ENCODE measurements at places on chromosomes 5 and 9. TPM values are rescaled to one million over a fixed set of nuclear protein-coding genes. Genes with fewer than 3 reads are reported as not detected.

Gene PCDHGB5
- 14.3 TPM for total RNA-seq

Gene FBN2
- total RNA-seq, result 9.8 TPM

Gene ADAMTS12
- total RNA-seq, result 16.9 TPM

Gene CFAP77
- total RNA-seq, result not detected

Gene NRG2
- 2.1 TPM for total RNA-seq

Gene CYSRT1
- 0.45 TPM for total RNA-seq

Gene SHC3
- total RNA-seq, result 7.6 TPM

Gene ELAVL2
- 0.09 TPM for total RNA-seq

Gene CDX1
- not detected for total RNA-seq

Gene DAPK1
- total RNA-seq, result 45.3 TPM

Gene AQP3
- total RNA-seq, result 0.19 TPM

Gene UBE2QL1
- 0.09 TPM for total RNA-seq

Gene CCNO
- 0.09 TPM for total RNA-seq

Gene CACNA1B
- total RNA-seq, result under 0.01 TPM

Gene SCGB3A2
- total RNA-seq, result not detected

Gene TRMT10B
- 1.8 TPM for total RNA-seq

Gene CD274
- 17.7 TPM for total RNA-seq

Measured in endothelial cell of coronary artery (primary cell).